RCC 7860 (cell line): ENCODE measurements at places on chromosomes 3 and 15.

GRCh38 chr15:32135335-32135734 lies 105.0 kb downstream of the CHRNA7 start:
- DNase-seq: no peak

- peak; percentile 98 for DNase-seq
These were observed 19.7 kb downstream of the SSR3 start for GRCh38 chr3:156535162-156535627.

DNA sequence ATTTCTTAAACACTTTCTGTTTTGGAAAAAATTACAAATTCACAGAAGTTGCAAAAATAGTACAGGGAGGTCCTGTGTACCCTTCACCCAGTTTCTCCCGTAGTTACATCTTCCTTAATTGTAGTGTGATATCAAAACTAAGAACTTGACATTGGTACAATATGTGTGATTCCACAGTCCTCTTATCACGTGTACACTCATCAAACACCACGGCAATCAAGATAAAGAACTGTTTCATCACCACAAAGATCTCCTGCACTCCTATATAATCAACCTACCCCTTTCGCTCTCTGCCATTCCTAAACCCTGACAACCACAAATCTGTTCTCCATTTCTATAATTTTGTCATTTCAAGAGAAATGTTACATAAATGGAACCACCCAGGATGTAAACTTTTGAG lies 31.4 kb downstream of the POMGNT2 start:
- DNase-seq: no peak

- DNase-seq: peak; percentile 91
These were observed 65.3 kb upstream of the ZNF280D start for GRCh38 chr15:56798639-56799038.

GRCh38 chr3:107837895-107838612 lies 252.8 kb downstream of the CD47 start:
- no peak for DNase-seq

GRCh38 chr3:32282578-32283154 lies 44.2 kb downstream of the CMTM8 start:
- DNase-seq: no peak

- no peak for DNase-seq
These were observed 420.1 kb upstream of the MCTP2 start for GRCh38 chr15:93811305-93811704.

- DNase-seq: no peak
These were observed 217.3 kb downstream of the CACNA2D3 start for GRCh38 chr3:54339608-54340007.

GRCh38 chr3:172279974-172280373 lies 168.3 kb downstream of the GHSR start:
- no peak for DNase-seq

DNA sequence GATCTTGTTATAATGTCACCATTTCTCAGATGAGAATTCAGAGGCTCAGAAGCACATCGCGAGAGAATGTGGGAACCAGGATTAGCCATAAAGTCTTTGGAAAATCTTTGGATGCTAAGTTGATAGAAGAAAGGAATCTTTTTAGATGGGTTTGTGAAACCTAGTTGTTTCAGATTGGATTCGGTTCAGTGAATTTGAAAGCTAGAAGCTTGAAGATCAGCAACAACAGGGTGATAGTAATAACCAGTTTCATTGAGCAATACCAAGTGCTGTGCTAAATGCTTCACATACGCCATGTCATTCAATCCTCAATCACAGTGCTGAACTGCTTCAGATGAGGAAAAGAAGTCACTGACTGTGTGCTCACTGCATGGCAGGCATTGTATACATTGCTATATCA lies 47.4 kb upstream of the MITF start:
- DNase-seq: peak; percentile 7

- DNase-seq: no peak
These were observed 10.6 kb downstream of the ST6GAL1 start for GRCh38 chr3:186940967-186941366.

GRCh38 chr3:19264424-19264823 lies 116.1 kb downstream of the KCNH8 start:
- no peak for DNase-seq

GRCh38 chr3:145522893-145523651 lies 637.9 kb downstream of the PLOD2 start:
- DNase-seq: no peak

DNA sequence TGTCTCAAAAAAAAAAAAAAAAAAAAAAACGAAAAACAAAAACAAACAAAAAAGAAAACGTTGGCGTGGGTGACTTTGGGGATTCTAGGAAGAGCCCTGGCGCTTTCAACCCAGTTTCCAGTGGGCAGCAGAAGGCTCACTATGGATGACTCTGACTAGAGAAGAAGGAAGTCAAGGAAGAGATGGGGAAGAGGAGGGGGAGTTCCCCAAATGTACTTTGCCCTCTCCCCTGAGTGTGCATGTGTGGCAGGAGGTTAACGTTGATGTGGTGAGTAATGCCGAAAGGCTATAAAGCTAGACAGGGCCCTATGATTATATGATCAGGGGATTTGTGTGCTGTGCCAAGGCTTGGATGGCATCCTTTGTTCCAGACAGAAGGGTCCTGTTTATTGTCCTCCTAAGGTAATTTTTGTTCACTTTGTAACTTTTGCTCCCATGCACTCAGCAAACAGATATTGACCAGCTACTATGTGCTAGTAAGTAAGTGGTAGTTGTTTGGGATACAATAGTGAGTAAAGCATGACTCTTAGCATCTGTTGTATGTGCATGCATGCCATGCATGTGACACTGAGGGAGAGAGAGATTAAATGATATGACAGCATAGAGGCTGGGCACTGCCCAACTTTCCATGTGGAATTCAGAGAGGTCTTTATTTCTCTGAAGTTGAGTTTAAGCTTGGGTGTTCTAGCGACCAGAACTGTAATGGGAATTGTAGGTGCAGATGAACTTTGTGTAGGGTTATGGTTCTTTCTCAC lies 750 bp upstream of the HHLA2 start:
- no peak for DNase-seq

GRCh38 chr3:133895208-133896001 lies at the start of gene RAB6B:
RAB6B (minus strand) TSS chr3:133895882; CDS start chr3:133895466, 416 bp downstream.
- no peak for DNase-seq

GRCh38 chr3:57729334-57730045 lies 26.6 kb upstream of the SLMAP start:
- DNase-seq: no peak

DNA sequence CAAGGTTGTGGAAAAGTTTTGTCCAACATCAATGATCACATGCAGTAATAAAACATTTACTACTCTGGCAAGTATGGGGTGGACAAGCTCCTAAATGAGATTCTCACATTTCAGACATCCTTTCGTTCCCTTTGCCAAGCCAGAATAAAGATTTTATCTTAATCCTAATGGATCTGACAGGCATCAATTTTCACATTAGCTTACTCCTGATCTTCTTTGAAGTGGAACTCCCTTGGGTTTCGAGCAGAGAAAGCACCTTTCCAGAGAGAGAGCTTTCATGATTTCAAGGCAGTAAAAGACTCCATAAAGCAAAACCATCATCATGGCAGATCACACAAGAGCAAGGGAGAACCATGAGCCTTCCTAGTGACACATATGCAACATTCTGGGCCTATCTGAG lies 27.3 kb upstream of the EID1 start:
- DNase-seq: no peak

DNA sequence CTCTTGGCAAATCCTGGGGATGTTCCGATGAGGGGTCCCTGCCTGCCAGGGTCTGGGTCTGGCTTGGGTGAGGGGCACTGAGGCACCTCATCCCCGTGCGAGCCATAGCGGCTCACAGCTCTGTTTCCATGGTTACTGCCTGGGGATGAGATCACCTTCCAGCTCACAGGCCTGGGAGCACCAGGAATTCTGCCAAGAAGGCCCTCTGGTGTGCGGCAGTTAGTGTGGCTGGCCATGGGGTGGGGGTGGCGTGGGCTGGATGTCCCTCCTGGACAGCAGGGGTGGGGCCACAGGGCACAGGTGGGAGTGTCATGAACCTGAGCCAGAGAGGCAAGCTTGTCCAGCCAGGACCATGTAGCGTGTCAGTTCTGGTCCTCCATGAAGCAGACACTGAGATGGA lies 22.1 kb upstream of the PRR23E start:
- DNase-seq: peak; percentile 62

- DNase-seq: no peak
These were observed 187.4 kb upstream of the LINGO1 start for GRCh38 chr15:77819851-77820728.

- no peak for DNase-seq
These were observed 71.3 kb downstream of the ANP32A start for GRCh38 chr15:68749365-68749764.

GRCh38 chr3:124767264-124767663 lies 37.0 kb downstream of the UMPS start:
- no peak for DNase-seq
